ENCODE measurements at places on chromosomes 5 and 9. TPM values are rescaled to one million over a fixed set of nuclear protein-coding genes. Genes with fewer than 3 reads are reported as not detected.

- H3K4me1 ChIP-seq, result no peaks in the 10 kb centered on the region
- no peaks in the 10 kb centered on the region for H3K36me3 ChIP-seq
- DNase-seq, result peak; percentile 73
These were observed 69.6 kb upstream of the SLC30A5 start for GRCh38 chr5:69024241-69024651.

DNA sequence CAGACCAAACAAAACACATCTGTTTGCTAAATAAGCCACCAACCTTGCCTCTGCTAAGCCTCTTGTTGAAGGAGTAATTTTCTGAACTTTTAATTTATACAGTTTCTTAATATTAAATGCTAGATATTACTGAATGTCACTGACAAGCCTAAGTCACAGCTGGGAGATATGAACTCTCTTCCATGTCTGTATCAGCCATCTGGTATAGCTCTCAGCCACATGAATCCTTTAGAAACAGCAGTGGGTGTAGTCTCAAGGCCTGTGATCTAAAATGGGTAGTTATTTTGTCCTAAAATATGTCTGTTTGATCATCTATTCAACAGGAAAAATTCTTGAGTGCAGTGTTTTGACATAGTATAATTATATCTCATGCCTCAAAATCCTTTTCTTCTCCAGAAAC, 97.2 kb downstream of the CAMK4 start:
- DNase-seq, result peak; percentile 25
- no peak overlapping the region for H3K27ac ChIP-seq
- H3K27me3 ChIP-seq, result no peaks in the 10 kb centered on the region
- no peaks in the 10 kb centered on the region for H3K36me3 ChIP-seq
- H3K4me1 ChIP-seq, result no peaks in the 10 kb centered on the region
- no peak overlapping the region for H3K4me3 ChIP-seq

DNA sequence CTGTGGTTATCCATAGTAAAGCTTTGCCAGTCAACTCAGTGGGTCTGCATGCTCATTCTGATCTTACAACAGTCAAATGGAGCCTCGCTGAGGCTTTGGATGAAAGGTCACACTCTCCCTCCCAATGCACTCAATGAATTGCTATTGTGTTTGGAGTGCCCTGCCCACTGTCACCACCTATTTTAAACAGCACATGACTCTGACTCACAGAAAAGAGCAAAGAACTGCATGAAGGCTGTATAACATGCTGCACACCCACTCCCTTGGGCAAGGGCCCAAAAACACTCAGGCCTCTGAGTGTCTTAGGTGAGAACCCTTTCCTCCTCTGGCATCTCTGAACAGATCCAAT, 118.7 kb upstream of the CCDC112 start:
- no peaks in the 10 kb centered on the region for H3K27me3 ChIP-seq
- peak; percentile 88 for DNase-seq
- H3K4me3 ChIP-seq, result no peak overlapping the region
- H3K36me3 ChIP-seq, result no peaks in the 10 kb centered on the region
- peak overlapping the region; percentile 61 for H3K27ac ChIP-seq
- H3K4me1 ChIP-seq, result peaks cover 52% of the 10 kb centered on the region

Gene OR1Q1
- total RNA-seq, result not detected

GRCh38 chr5:135235551-135236227, 163.3 kb downstream of the MACROH2A1 start:
- no peak overlapping the region for H3K27ac ChIP-seq
- no peaks in the 10 kb centered on the region for H3K27me3 ChIP-seq
- DNase-seq, result no peak
- no peaks in the 10 kb centered on the region for H3K36me3 ChIP-seq
- H3K4me3 ChIP-seq, result no peak overlapping the region

- peak; percentile 70 for DNase-seq
- H3K27me3 ChIP-seq, result peaks cover 4% of the 10 kb centered on the region
- H3K27ac ChIP-seq, result no peak overlapping the region
- peaks cover 13% of the 10 kb centered on the region for H3K4me1 ChIP-seq
- H3K36me3 ChIP-seq, result no peaks in the 10 kb centered on the region
- peak overlapping the region; percentile 39 for H3K4me3 ChIP-seq
These were observed 27.0 kb downstream of the MSX2 start for GRCh38 chr5:174751154-174752000.

DNA sequence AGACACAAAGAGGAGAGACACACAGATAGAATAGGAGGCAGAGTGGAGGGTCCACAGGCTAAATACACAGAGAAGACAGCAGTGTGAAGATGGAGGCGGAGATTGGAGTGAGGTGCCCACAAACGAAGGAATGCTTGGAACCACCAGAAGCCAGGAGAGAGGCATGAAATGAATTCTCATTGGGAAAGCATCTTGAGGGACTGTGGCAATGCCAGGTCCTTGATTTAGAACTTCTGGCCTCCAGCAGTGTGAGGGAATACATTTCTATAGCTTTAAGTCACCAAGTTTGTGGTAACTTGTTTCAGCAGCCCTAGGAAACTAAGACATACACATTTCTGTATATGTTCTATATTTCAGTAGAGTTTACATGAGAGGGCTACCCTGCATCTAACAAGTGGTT, 396.6 kb upstream of the ZNF608 start:
- no peak overlapping the region for H3K27ac ChIP-seq
- H3K36me3 ChIP-seq, result no peaks in the 10 kb centered on the region
- no peak overlapping the region for H3K4me3 ChIP-seq

Gene PLAC8L1
- not detected for total RNA-seq

DNA sequence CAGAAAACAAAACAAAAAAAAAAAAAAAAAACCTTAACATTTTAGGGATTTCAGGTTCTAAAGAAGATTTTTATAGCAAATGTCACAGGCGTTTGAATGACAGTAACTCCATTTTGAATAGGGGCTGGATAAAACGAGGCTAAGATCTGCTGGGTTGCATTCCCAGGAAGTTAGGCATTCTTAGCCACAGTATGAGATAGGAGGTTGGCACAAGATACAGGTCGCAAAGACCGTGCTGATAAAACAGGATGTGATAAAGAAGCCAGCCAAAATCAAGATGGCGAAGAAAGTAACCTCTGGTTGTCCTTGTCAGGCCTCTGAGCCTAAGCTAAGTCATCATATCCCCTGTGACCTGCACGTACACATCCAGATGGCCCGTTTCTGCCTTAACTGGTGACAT, 425.6 kb upstream of the PTPRD start:
- H3K27ac ChIP-seq, result no peak overlapping the region
- no peaks in the 10 kb centered on the region for H3K36me3 ChIP-seq
- H3K4me1 ChIP-seq, result no peaks in the 10 kb centered on the region
- no peaks in the 10 kb centered on the region for H3K27me3 ChIP-seq
- H3K4me3 ChIP-seq, result no peak overlapping the region

All from stomach (tissue), 19 donors.